Daoy (cell line): ENCODE measurements at places on chromosomes 12 and 14. TPM values are rescaled to one million over a fixed set of nuclear protein-coding genes. Genes with fewer than 3 reads are reported as not detected.

DNA sequence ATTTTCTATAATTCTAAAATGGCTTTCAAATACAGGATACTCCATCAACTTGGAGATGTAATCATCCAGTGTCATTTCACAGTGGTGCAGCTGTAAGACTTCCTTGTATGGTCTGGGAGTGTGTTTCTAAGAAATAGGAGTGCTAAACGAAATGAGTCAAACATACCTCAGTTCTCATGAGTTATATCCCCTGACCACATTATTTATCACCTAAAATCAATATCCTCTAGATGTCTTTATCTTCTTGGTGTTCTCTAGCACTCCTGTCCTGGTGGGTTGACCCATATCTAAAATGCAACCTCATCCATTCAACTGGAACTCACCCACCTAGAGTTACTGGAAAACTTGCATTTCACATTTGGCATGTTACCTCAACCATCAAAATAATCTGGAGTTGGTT, 33.2 kb downstream of the TMEM30B start:
- DNase-seq = peak; percentile 40

The PLEKHG3 gene
- 21.8 and 30.9 TPM in 2 replicates for total RNA-seq

DNA sequence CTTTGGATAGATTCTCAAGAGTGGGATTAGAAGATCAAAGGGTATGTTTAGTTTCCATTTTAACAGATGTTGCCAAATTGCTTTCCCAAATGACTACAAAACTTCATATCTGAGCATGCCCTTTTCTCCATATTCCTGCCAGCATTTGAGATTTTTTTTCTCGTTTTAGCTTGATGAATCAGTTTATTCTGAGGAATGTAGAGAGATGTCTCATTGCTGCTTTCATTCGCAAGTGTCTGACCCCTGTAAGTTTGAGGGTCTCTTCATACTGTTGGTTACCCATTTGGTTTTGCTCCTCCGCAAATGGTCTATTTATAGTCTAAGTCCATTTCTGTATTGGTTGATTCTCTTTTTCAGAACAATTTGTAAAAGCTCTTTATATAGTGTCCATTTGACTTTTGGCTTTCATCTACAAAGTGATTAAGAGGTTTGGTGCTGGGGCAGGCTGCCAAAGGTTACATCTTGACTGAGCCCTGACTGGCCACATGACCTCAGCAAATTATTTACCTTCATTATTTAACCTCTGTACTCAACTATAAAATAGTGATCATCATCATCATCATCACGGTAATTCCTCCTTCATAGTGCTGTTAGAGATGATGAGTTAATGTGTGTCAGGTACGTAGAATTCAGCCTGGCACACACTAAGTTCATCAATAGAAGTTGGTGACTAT, 33.6 kb downstream of the HCAR2 start:
- DNase-seq = peak; percentile 31

DNA sequence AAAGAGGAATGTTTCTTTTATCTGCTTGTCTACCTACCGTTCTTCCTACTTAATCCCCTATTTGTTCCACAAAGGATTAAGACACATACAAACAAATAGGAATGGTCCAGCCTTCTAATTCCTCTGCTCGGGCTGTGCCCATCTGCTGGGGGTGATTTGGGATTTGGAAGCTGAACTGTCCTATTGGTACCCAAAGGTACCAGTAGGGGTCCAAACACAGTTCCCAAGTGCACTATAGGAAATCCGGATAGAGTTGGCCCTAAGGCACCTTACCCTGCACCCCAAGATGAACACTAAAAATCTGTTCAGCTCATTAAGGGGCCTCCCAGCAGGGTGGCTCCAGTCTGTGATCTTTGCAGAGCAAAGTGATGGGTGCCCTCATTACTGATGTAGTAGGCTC, 566.9 kb downstream of the NRXN3 start:
- no peak for DNase-seq

GRCh38 chr12:128418944-128419343, 152.0 kb downstream of the TMEM132C start:
- no peak for DNase-seq

DNA sequence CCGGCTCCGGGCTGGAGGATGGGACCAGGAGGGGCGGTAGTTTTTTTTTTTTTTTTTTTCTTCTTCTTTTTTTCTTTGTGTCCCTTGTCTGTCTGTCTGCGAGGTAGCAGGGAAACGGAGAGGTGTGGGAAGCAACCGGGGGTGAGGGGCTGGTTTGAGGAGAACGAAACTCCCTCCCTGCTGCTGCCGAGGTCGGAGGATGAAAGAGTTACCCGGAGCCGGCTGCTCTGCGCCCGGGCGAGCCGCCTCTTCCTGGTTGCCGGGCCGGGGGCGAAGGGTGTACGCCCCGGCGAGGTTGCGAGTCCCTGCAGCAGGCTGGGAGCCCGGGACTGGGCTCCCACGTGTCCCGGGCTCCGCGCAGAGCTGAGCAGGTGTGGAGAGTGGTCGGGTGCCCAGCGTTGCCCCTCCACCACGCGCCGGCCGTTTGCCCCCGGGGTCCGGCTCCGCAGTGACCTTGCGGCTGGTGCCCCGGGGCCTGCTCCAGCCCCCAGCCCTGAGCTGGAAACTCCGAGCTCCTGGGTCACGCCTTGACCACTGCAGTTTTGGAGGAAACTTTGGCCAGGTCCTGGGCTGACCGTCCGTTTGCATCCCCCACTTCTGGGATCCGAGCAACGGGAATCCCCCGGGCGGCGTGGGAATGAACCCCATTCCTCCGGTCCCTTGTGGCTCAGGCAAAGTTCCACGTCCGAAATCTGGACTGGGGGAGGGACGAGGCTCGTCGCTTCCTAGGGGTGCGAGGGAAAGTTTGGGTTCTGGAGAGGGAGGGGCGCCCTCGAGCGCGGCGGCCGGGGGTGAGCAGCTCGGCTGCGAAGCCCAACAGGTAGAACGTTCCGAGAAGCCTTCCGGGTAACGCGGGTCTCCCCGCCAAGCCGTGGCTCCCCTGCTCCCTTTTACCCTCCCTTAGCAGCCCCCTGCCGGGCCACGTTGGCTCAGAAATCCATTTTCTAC, 1.3 kb downstream of the CHST11 start:
- DNase-seq = peak; percentile 39

- DNase-seq = no peak
Measured at GRCh38 chr14:29821661-29822429, 105.8 kb downstream of the PRKD1 start.

The LHX5 gene
- total RNA-seq = 0.09 and 0.46 TPM in 2 replicates

DNA sequence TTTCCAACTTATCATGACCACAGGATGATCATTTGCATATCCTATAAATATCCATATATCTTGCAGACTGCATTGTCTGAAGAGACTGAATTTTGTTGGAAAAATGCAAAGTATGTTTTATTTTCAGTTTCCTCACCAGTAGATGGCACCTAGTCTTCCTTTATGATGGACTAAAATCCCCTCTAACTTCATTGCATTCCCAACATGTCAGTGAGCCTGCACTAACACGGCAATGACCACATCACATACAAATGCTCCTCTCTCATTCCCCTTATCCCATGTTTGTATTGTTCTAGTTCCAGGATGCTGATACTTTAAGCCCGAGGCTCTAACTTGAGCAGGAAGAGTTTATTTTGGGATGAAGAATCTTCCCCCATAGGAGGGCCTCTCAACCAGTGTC, 24.7 kb upstream of the MYBPC1 start:
- peak; percentile 33 for DNase-seq

GRCh38 chr12:4323396-4323795, 2.4 kb downstream of the TIGAR start:
- no peak for DNase-seq

GRCh38 chr14:85921241-85921640, 391.3 kb downstream of the FLRT2 start:
- no peak for DNase-seq

GRCh38 chr12:40832668-40833067, 140.4 kb downstream of the CNTN1 start:
- no peak for DNase-seq

The KRT79 gene
- 0.57 and 2.6 TPM in 2 replicates for total RNA-seq

The KCNH3 gene
- total RNA-seq = 0.40 TPM in 1 of 2 replicates, not detected in the other

DNA sequence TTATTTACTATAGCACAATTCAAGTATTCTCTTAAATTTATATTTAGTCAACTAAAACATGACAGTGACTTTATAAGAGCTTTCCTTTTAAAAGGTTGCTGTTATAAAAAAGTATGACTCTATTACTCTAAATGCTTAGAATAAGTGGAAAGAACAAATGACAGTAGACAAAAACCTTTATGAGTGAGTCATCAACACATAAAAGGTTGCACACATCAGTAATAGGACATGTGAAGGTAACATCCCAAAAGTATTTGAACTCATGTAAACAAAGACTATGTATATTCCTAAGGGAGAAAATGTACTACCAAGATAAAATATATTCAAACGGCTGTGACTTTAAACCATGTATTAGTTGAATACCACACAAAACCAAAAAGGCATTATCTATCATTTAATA, 98.8 kb downstream of the PAWR start:
- DNase-seq = no peak

DNA sequence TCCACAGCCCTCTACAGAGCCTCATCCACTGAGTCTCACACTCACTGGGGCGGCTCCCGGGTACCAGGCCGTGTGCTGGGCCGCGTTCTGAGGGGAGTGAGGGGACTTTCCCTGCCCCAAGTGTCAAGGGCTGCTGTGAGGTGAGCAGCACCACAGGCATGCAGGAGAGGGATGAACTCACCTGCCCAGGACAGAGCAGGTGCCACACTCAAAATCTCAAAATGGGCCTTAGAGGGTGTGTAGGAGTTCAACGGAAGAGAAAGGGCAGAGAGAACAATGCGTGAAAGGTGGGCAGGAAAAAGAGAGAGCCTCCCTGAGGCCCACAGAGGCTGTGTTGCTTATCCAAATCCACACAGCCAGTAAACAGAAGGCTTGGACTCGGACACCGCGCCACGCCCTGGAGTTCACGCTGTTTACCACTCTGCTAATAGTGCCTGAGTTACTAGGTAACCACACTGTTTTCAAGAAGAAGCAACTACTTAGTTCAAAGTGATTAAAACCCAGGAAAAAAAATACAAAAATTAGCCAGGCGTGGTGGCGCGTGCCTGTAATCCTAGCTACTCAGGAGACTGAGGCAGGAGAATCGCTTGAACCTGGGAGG, 32.7 kb downstream of the TSPAN11 start:
- DNase-seq = no peak

The POTEG gene
- 0.34 and 0.45 TPM in 2 replicates for total RNA-seq

GRCh38 chr14:84726471-84726870, 803.5 kb upstream of the FLRT2 start:
- DNase-seq = no peak

- DNase-seq = no peak
Measured at GRCh38 chr12:64450057-64450640, 1.8 kb upstream of the TBK1 start.

- DNase-seq = peak; percentile 2
Measured at GRCh38 chr14:47790477-47790876, 115.1 kb upstream of the MDGA2 start.

The TMPRSS12 gene
- not detected in 2 replicates for total RNA-seq

- peak; percentile 33 for DNase-seq
Measured at GRCh38 chr14:65286443-65286842, 126.1 kb upstream of the FUT8 start.

GRCh38 chr12:128843538-128843937, 9.7 kb upstream of the GLT1D1 start:
- no peak for DNase-seq

The TC2N gene
- total RNA-seq = 3.1 and 5.7 TPM in 2 replicates

DNA sequence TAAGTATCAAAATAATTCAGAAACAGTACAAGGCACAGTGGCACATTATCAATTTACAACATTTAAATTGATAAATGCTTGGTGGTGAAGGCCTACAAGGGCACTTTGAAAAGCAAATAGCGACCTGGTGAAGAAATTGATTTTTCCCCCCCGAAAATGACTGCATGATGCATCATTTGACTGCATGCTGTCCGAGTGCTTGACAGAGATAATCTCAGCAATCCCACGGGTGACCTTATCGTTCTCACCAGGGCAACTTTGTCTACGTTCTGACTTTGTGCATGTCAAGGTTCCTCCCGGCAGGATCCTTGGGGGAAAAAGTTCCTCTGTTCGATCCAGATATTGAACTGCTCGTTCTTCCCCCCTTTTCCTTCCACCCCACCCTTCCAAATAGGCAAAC, 384.8 kb downstream of the EGLN3 start:
- DNase-seq = peak; percentile 33

The CACNA1C gene
- 0.65 and 1.8 TPM in 2 replicates for total RNA-seq

DNA sequence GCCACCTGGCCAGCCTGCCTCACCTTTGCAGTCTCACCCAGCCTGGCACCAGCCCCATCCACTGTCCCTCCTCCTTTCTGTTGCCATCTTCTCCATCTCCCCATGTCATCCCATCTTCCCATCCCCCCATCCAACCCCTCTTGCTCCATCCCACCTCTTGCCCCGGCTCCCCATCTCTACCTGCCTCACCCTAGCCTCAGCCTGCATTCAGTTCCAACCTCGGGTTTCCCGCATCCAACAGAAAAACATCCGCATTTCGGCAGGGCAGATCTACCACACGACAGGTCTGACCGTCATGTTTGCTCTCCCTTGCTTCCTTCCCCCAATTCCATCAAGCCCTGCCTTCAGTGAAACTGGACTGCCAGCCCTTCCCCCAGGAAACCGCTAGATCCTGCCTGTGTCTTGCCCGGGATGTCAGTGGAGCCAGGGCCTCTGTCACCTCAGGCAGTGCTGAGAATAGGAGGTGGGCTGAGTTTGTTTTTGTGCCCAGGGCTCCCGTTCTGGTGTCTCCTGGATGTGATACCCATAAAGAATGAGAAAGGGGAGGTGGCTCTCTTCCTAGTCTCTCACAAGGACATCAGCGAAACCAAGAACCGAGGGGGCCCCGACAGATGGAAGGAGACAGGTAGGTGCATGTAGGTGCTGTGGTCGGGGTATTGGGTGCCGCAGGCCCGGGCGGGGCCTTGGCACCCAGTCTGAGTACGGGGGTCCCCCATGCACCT, 2.5 kb downstream of the KCNH3 start:
- DNase-seq = no peak

DNA sequence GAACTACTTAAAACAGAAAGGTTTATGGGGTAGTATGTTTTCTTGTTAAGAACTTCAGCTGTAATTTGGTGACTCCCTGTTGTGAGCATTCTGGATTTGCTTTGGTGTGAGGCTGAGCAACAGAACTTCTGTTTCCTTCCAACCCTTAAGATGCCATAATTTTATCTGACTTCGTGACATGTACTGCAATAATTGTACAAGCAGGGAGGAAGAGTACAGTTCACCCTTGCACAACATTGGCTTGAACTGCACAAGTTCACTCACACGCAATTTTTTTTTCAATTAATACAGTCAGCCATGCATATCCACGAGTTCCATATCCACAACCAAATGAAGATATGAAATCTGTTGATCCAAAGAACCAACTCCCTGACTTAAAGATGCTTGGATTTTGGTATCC, 42.9 kb upstream of the ANKS1B start:
- DNase-seq = no peak

DNA sequence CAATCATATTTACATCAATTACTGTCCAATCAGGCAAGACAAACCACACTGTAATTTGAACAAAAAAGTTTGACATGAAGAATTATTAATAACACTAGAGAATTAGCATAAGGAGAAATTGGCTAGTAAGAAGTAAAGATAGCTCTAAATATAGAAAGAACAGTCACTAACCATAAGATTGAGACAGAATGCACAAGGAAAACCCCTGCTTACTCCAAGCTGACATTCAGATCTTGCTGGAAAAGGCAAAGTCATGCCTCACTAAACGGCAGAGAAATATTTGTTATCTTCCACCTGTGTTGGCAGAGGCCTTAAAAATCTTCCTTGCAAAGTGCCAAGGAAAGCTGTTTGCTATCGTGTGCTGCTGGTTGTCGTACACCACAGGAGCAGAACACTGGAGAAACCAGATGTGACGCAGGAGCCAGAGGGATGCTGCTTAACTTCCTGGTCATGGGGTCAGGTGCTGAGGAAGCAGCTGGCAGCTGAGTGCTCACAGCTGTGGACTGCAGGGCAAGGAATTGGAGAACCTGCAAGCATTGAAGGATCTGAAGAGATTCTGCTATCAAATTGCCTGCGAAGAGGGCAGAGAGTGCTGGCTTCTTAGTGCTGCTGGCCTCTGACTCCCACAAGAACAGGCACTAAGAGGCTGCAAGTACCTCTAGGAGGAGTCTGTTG, 1323.3 kb downstream of the LRFN5 start:
- DNase-seq = no peak
